BJ (cell line): ENCODE measurements at places on chromosomes 2 and 18.

- no peak for DNase-seq
Measured at GRCh38 chr2:232632229-232632903, 1.0 kb upstream of the EFHD1 start.

DNA sequence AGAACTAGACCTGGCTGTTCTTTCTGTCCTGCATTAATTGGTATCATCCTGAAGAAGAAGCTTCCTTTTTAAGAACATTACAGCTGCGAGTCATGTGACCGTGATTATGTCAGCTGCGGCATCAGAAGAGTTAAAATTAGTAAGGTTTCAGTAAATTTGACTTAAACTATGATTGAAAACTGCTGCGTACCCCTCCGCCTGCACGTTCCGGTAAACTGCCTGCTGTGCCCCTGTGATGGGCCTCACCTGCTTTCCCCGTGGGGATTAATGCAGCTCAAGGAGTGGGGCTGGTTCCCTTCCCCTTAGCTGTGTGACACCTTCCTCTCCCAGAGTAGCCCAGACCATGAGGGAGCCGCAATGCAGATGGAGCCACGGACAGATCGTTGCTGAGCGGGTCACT, 36.1 kb upstream of the MYO3B start:
- no peak for DNase-seq

DNA sequence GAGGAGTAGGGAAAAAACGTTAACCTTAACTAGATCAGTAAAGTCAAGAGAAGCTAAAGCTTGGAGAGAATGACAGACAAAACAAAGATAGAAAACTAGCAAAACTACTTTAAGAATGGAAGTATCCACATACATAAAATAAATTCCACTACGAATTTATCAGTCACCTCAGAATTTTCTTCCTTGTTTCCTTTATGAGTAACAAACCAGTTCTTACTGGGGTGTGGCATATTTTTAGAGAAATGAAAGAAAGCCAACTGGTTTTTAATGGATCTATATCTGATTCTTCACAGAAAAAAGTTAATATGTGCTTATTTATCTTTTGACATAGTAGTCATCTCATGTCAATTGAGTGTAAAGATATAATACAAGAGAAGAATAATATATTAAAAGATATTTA, 2033.7 kb upstream of the CELF4 start:
- DNase-seq, result no peak

GRCh38 chr2:96957244-96957643, 29.1 kb downstream of the FAM178B start:
- DNase-seq, result no peak

- DNase-seq, result no peak
Measured at GRCh38 chr18:48687346-48688042, 148.7 kb downstream of the CTIF start.

- DNase-seq, result no peak
Measured at GRCh38 chr2:107772353-107772752, 54.3 kb upstream of the RGPD4 start.
